Activated CD4-positive, CD25-positive, alpha-beta regulatory T cell (primary cell): ENCODE measurements at places on chromosomes 3 and 15.

DNA sequence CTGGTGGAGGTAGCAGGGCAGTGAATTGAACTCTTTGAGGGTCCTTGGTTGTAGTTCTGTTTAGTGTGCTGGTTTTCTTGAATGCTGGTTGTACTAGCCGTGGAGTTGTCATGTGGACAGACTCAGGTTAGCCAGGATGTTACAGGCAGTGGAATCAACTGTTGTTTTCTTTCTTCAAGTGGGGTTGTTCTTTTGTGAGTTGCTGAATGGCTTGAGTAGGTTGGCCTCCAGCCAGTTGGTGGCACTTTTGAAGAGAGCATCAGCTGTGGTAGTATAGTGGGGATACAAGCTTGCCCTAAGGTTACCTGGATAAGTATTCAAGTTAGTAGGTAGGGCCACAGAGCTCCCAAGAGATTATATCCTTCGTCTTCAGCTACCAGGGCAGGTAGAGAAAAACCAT, 31.8 kb upstream of the RARB start:
- no peak for DNase-seq

DNA sequence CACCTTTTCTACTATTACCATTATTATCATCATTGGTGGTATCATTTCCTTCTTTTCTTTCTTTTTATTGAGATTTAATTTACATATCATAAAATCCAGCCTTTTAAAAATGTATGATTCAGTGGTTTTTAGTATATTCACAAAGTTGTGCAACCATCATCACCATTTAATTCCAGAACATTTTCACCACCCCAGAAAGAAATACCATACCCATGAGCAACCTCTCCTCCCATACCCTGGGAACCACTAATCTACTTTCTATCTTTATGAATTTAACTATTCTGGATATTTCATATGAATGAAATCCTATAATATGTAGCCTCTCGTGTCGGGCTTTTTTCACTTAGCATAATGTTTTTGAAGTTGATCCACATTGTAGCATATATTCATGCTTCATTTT, 29.1 kb downstream of the AAGAB start:
- DNase-seq, result no peak

DNA sequence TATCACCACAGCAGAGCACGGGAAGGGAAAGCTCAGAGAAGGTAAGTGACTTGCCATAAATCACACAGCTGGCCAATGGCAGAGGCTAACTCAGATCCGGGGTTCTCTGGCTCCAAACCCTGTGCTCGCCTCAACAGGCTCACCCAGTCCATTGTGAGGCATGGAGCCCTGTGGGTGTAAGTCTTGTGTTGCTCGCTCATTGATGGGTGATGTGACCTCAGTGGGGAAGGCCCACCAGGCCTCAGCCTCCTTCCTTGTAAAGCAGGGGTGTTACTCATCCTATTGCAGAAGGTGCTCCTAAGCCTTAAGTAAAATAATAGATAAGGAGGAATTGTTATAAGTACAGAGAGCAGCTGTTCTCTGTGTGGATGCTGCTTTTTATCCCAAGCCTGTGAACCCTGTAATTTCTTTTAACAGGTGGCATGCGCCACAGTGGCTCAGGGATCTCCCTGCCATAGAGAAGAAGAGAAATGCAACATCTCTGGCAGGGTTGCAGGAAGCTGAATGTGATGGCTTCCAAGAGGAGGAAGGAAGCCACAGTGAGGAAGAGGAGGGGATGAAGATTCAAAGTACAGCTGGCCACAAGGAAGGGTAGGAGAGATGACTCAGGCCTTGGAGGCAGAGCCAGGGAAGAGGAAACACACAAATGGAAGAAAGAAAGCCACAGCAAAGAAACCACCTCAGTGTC, 30.9 kb upstream of the SPSB4 start:
- DNase-seq, result no peak

DNA sequence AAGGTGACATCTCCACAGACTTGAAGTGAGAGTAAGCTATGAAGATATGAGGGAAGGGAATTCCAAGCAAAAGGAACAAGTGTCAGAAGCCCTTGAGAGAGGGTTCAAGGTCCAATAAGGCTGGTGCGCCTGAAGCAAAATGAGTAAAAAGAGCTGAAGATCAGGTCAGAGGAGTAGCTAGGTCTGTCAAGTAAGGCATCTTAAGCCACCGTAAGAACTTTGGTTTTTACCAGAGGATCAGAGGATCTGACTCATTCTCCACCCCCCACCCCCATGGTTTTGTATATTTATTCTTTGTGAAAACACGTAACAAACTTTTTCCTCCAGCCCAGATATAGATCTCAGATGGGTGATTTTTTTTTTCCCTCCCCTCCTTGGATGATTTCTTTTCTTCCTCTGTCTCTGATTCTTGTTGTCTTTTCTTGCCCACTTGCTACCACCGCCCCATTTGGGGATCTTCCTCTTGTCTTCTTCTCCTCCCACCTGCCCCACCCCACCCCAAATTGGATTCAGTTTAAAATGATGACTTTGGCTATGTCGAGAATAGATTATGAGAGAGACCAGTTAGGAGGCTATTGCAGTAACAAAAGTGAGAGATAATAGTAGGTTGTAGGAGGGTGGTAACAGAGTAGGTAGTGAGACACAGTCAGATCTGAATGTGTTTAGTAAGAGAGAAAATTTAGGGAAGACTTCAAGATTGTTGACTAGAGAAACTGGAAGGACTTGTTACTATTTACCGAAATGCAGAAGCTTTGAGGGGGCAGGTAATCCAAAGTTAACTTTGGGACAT, 6.1 kb downstream of the TRMT10C start:
- DNase-seq, result no peak

DNA sequence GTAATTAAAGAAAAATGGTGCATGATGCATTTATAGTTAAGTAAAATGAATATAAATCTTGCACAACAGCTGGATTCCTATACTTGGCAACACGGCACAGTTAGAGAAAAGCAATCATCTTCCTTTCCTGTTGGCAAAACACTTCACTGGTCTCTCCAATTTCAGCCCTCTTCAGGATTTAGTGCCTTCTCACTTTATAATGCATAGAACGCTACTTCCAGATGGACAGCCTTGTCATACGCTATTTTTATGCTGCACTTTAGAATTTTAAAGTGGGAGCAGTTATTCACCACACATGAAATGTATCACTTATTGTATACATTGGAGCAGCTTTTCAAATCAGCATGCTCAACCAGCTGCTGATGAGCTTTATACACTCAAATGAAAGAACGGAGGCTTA, 194.4 kb upstream of the GBE1 start:
- no peak for DNase-seq

- DNase-seq, result no peak
Observed at GRCh38 chr3:77096966-77097890, 57.3 kb downstream of the ROBO2 start.

DNA sequence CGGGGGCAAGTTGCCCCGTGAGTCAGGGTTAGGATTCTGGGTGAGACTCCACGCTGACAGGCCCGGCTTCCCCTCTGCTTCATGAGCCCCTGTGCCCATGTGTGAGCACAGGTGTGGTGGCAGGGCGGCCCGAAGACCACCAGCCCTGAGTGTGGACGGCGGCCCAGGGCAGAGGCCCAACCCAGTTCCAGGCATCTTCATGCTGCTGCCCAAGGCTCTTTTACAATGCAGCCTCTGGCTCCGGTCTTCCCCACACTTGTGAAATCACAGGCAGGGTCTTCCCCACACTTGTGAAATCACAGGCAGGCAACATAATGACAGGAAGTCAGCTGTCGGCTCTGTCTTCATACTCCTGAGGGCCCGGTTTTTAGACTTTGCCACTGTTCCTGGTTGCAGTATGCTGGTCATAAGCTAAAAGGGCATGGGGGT, 78.8 kb downstream of the AAGAB start:
- DNase-seq, result no peak

GRCh38 chr3:12308517-12308916, 19.6 kb downstream of the PPARG start:
- no peak for DNase-seq

- no peak for DNase-seq
Observed at GRCh38 chr3:59006634-59007517, 42.9 kb downstream of the CFAP20DC start.

DNA sequence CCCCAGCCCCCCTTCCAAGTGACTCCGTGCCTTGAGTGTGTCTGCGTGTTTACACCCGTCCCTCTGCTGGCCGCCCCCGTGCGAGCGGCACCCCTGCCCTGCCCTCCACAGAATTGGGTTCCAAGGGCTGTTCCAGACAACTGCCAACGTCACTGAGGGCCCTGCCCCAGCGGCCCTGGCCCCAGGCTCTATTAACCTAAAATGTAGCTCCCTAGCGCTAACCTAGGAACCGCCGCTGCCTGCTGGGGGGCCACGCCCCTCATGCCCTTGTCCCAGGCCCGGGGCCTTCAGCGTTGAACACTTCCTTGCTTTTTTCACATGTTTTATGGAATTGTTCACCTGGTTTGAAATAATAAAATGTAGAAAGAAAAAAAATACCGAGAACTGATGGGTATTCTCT, 10.0 kb upstream of the SEMA3B start:
- no peak for DNase-seq

DNA sequence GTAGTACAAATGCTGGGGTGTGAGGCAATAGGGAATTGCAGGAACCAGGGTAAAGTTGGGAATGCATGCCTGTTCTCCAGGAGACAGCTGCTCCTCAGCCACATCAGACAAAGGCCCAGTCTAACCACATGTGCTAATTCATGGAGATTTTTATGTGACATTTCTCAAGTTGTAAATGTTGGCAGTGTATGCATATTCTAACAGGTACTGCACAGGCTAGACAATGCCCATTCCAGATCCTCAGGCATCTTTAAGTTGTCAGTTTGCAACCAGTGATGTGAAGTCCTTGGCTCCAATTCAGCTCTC, 84.9 kb downstream of the EEFSEC start:
- DNase-seq, result no peak

DNA sequence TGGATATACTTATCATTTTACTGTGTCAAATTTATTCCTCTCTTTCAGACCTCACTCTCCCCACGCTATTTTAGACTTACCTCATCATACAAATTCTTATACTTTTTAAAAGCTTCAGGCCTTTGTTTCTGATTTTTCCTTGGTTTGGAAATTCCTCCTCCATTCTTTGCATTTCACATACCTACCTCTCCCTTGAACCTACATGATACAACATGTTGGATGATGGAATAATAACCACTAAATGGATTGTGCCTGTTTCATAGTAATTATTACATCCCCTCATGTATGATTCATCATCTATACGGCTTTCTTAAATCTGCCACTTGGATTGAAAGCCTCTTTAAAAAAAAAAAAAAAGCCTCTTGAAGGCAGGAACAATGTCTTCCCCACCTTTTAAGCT, 24.6 kb downstream of the TRIP4 start:
- DNase-seq, result no peak

- DNase-seq, result no peak
Observed at GRCh38 chr3:72407766-72408165, 440.5 kb downstream of the SHQ1 start.

GRCh38 chr3:114380233-114380651, 86.4 kb downstream of the TIGIT start:
- DNase-seq, result no peak

GRCh38 chr3:170909129-170909903, 879 bp upstream of the EIF5A2 start:
- no peak for DNase-seq

- DNase-seq, result no peak
Observed at GRCh38 chr3:19427422-19428149, 279.3 kb downstream of the KCNH8 start.

DNA sequence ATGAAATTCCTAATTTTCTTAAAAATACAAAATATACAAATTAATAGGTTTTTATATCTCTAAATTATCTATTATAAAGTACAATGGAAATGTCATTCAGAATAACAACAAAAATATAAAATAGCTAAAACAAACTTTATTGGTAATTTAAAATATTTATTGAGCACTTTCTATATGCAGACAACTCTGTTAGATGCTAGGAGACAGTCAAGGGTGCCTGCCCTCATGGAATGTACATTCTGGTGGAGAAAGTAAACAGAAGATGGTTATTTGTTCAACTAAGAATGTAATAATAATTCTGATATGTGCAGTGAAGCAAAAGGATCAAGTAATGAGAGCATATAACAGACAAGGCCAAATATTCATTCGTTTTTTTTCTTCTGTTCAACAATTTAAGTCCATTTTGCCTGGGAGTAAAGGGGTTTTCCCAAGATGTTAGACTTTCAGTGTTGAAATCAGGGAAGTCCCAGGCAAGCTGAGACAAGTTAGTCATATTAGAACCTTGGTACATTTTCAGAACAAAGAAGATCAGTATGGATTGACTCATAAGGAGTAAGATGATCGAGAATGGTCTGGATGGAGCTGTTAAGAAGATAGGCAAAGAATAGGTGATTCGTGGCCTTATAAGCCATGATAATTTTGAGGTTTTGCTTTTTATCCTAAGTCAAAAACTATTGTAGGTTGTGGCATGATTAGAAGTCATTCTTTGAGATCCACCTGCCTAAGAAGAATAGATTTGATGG, 150.2 kb upstream of the MLF1 start:
- no peak for DNase-seq

DNA sequence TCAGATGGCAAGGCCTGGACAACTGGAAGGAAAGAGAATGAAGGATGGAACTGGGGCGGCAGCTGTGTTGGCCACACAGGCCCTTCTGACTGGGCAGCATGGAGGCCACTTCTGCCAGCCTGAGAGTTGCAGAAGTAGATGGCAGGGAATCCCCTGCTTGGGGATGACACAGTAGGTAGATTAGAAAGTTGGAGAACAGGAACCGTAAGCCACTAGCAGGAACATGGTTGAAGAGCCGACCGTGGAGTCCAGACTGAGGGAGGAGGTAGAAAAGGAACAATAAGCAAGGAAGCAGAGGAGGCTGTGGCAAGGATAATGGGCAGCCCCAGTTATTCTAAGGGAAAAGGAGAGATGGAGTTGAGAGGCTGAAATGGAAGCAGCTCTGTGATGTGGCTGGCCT, 26.4 kb upstream of the ZNF774 start:
- DNase-seq, result no peak

GRCh38 chr3:128330214-128330842, 136.4 kb downstream of the DNAJB8 start:
- DNase-seq, result no peak

GRCh38 chr3:148102156-148102555, 595.5 kb upstream of the AGTR1 start:
- DNase-seq, result no peak

GRCh38 chr3:146223401-146224373, 27.2 kb downstream of the PLSCR4 start:
- no peak for DNase-seq

- DNase-seq, result no peak
Observed at GRCh38 chr15:43186003-43186353, 775 bp downstream of the CCNDBP1 start.

DNA sequence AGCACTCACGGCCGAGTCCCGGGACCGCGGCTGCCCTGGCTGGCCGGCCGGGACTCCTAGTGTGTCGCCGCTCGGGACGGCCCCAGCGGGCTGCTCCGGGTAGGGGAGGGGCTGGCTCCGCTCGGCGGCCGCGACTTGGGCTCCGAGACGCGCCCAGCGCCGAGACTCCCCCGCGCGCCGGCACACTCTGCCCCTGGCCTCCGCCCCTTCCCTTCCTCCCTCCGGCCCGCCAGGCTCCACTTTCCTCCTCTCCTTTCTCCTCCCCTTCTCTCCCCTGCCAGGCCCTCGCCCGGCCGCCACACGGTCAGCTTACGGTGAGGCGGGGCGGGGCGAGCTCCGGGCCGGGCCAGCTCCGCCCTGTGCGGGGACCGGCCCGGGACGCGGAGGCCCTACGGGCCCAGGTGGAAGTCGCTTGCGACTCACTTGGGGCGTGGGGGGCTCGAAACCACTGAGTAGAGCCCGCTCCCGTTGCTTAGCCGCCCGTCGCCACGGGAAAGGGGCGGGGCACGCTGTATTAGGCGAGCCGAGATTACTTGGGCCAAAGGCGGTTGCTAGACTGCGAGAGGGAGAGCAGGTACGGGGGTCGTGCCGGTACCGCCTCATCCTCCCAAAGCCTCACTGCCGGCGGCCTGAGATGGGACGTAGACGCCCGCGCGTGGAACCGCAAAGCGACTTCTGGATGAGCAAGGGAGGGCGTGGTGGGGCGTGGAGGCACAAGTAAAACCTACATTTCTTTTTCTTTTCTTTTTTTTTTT, at the start of gene ITGB5:
Gene ITGB5, minus strand, starts transcription at position 189 of the 755 bp plus-strand sequence. CDS start 365 bp downstream, outside the sequence.
- no peak for DNase-seq
